CD4-positive, CD25-positive, alpha-beta regulatory T cell (primary cell): ENCODE measurements at places on chromosomes 7 and 10. TPM values are rescaled to one million over a fixed set of nuclear protein-coding genes. Genes with fewer than 3 reads are reported as not detected.
A peak's percentile ranks its signal among the peaks of the same experiment; 100 is the strongest.

The PPIA gene
- 670 TPM for total RNA-seq

The ANKRD61 gene
- not detected for total RNA-seq

The GOLGA7B gene
- total RNA-seq = 14.1 TPM

The GPR37 gene
- not detected for total RNA-seq

The PAPOLB gene
- not detected for total RNA-seq

The TPST1 gene
- total RNA-seq = 1.2 TPM

The BAMBI gene
- total RNA-seq = 1.2 TPM

The TRAPPC14 gene
- total RNA-seq = 54.6 TPM

DNA sequence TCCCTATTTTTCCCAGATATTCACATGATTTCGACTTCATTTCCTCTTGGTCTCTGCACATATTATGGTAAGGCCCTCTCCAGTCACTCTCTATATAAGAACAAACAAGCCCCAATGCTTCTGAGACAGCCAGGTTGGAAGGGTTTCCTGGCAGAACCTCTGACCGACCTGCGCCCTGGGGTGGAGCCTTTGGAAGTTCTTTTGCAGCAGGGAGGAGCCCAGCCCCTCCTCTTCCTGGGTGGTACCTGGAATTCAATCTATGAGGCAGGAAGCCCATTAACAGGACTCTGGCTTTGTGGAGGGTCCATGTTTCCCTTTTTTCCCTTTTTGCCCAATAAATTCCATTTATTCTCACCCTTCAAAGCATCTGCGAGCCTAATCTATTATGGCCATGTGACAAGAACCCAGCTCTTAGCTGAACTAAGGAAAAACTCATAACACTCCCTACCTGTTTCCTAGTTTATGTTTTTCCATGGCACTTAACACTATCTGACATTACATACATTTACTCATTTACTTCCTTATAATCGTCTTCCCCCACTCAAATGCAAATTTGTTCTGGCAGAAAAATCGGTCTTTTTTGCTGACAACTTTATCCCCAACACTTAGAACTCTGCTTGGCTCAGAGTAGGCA, 92.5 kb upstream of the FRMD4A start:
- no peaks in the 10 kb centered on the region for H3K4me1 ChIP-seq
- no peak for DNase-seq
- H3K27me3 ChIP-seq = peaks cover 22% of the 10 kb centered on the region
- H3K4me3 ChIP-seq = no peak overlapping the region
- no peak overlapping the region for H3K27ac ChIP-seq
- no peaks in the 10 kb centered on the region for H3K36me3 ChIP-seq

- no peak overlapping the region for H3K4me3 ChIP-seq
- H3K27ac ChIP-seq = peak overlapping the region; percentile 61
- peaks cover 18% of the 10 kb centered on the region for H3K4me1 ChIP-seq
- DNase-seq = no peak
- no peaks in the 10 kb centered on the region for H3K36me3 ChIP-seq
Measured at GRCh38 chr7:1418505-1419309, 40.6 kb downstream of the MICALL2 start.

GRCh38 chr7:142438923-142439515, 181.2 kb upstream of the PRSS58 start:
- H3K4me3 ChIP-seq = no peak overlapping the region
- no peak for DNase-seq
- no peaks in the 10 kb centered on the region for H3K27me3 ChIP-seq
- peaks cover 26% of the 10 kb centered on the region for H3K4me1 ChIP-seq

- DNase-seq = no peak
- no peaks in the 10 kb centered on the region for H3K4me1 ChIP-seq
- H3K27me3 ChIP-seq = peaks cover 13% of the 10 kb centered on the region
Measured at GRCh38 chr10:100647928-100648327, 97.5 kb upstream of the PAX2 start.

DNA sequence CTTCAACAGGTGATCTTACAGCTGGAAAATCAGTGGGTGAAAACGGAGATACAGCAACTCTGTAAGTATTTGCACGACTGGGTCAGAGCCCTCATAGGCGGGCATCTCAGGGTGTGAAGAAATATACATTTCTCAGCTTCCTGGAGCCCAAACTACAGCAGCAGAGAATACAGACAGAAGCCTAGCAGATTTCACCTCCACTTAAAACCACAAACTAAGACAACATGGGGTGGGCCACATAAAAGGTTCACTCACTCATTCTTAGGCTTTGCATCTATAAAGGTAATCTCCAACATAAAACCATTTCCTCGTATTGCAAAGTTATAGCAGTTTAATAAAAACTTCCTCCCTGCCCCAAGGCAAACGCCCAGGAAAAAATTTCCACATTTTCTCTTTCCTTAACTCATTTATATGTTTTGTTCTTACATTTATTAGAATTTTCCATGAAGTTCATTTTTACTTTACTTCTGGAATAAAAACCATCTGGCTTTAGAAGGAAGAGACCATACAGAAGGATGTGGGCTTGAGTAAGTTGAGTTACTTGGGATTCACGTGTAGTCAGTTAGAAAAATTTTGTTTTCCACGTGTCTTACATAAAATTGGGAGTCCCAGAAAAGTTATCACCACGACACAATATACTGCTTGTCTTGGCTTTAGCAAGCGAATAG, 327.1 kb downstream of the FRMD4A start:
- H3K36me3 ChIP-seq = no peaks in the 10 kb centered on the region
- H3K4me1 ChIP-seq = peaks cover 11% of the 10 kb centered on the region
- DNase-seq = peak; percentile 39

GRCh38 chr7:90384433-90384832, 18.8 kb upstream of the CLDN12 start:
- no peaks in the 10 kb centered on the region for H3K4me1 ChIP-seq
- H3K27me3 ChIP-seq = no peaks in the 10 kb centered on the region
- H3K27ac ChIP-seq = no peak overlapping the region
- DNase-seq = no peak

DNA sequence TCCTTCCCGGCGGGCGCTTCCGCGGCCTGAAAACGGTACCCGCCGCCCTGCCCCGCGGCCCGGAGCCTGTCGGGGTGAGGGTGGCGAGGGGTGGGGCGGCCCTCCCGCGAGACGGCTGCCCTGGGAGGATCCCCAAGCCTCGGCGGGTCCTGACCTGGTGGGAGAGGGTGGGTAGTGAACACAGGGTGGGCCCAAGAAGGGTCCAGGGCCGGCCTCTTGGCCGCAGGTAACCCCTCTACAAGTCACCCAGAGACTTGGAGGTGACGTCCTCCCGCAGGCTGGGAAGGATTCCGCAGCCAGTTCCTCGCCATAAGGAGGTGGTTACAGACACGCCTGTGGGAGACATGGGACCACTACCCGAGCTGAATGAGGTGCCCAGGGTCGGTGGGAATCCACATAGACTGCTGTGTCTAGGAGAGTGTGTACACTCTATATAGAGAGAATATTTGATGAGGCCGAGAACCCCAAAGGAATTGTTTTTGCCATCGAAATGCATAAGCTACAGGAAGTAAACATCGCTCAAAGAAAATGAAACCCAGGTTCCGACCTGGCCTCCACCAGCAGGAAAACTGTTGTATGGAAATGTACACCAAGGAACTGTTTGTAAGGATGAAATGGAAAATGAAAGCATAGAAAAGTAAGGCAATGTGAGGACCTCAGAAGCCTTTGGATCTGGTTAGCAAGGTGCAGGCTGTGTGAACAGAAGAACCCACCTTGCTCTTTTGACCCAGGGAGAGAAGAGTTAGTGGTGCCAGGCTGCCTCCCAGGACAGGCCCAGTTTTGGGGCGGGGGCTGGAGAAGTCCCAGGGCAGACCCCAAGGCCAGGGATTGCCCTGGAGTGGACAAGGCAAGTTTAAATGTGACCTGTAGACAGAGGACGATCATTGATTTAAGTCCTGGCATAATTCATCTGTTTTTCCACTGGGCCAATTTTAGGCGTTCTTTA, 659 bp downstream of the OPTN start:
- peak overlapping the region; percentile 90 for H3K4me3 ChIP-seq
- no peaks in the 10 kb centered on the region for H3K27me3 ChIP-seq
- peaks cover 51% of the 10 kb centered on the region for H3K4me1 ChIP-seq
- H3K27ac ChIP-seq = peak overlapping the region; percentile 95

GRCh38 chr10:11934262-11934661, 108.3 kb downstream of the UPF2 start:
- DNase-seq = no peak
- H3K36me3 ChIP-seq = peaks cover 68% of the 10 kb centered on the region
- no peaks in the 10 kb centered on the region for H3K27me3 ChIP-seq
- no peak overlapping the region for H3K27ac ChIP-seq

DNA sequence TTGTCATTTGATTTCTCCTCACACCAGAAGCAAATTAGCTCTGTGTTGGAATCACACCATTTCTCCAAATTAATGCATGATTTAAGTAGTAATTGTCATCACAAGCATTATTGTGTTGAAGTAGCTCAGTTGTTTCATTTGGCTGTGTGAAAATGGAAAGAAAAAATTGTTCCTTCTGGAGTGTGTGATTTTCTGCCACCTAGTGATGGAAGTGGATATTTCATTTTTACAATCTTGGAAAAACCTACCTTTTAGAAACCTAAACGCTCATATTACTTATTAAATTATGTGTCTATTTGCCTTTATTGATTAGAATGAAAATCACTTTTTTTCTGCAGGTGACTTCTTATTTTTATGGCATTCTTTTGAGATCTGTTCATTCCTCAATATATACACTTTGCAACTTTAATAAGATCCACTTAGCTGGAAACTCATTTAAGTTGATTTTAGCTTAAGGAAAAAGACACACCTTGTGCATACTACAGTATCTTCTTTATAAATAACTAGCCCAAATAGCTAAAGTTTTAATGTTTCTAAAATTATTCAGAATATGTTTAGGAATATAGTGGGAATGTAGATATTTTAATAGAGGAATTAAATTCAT, 50.0 kb downstream of the SRI start:
- H3K27me3 ChIP-seq = no peaks in the 10 kb centered on the region
- DNase-seq = no peak
- H3K4me1 ChIP-seq = no peaks in the 10 kb centered on the region
- no peak overlapping the region for H3K27ac ChIP-seq
- H3K36me3 ChIP-seq = no peaks in the 10 kb centered on the region
- H3K4me3 ChIP-seq = no peak overlapping the region

DNA sequence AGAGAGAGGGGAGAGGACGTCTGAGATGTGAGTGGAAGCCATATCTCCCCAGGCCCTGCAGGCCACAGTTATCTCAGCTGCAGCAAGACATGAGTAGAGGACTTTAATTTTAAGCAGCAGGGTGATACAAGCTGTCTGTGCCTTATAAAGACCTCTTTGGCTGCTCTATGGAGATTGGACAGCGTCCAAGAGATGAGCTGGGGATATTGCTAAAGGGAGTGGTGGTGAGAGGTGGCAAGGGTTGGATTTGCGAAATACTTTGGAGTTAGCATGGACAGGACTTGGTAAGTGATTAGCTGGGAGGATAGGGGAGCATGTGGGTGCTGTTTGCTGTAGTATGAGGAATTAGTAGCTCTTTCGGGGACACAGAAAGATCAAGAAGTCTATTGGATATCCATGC, 191.8 kb downstream of the CACNB2 start:
- no peak overlapping the region for H3K27ac ChIP-seq
- H3K4me1 ChIP-seq = no peaks in the 10 kb centered on the region
- no peak overlapping the region for H3K4me3 ChIP-seq
- H3K27me3 ChIP-seq = no peaks in the 10 kb centered on the region
- no peak for DNase-seq
- no peaks in the 10 kb centered on the region for H3K36me3 ChIP-seq

DNA sequence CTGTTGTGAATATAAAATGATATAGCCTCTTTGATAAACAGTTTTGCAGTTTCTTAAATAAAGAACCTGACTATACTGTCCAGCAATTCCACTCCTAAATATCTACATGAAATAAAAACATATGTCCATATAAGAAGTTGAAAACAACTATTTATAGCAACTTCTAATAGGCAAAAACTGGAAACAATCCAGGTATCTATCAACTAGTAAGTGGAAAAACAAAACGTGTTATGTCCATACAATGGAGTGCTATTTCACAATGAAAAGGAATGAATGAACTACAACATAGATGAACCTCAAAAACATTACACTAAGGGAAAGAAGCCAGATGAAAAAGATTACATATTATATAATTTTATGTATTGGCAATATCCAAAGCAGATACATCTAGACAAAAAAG, 268.9 kb downstream of the CSTF2T start:
- no peak for DNase-seq
- H3K4me1 ChIP-seq = no peaks in the 10 kb centered on the region
- H3K27ac ChIP-seq = no peak overlapping the region
- H3K27me3 ChIP-seq = no peaks in the 10 kb centered on the region
- no peak overlapping the region for H3K4me3 ChIP-seq
- H3K36me3 ChIP-seq = no peaks in the 10 kb centered on the region

DNA sequence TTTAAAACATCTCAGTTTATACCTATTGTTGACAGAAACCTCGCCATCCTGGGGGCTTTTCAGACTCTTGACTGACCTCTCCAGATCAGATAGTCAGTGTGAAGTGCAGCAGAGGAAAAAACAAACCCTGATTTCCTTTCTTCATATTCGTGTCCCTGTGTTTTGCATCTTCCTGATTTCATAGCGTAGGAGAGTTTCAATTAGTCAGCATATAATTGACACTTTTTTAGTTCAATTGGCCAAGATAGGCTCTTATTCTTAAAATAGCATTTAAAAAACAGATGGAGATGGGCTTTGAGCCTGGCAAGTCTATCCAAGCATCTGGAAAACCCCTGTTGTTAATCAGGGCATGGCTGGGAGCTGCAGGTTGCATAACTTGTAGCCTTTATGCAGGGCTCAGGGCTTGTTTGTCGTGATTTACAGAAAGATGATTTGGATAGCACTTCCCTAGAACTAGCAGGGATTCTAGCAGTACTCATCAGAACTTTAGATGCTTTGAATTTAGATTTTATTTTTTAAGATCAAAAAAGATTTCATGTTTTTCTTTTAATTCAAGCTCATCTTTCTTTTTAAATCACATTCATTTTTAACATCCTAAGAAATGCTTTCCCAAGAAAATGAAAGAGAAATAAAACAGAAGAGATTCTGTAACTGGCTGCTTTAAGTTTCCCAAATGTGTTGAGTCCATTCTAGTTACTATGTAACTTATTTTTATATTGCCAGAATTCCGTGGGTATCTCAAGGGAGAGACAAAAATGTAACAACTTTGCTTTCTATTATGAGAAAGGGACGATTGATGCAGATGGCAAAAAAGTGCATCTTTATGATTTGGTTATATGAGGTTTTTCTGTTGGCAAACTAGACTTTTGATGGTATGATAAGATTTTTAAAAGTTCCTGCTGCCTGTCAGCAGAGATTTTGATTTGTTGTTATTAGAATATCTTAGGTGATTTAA, 270.8 kb upstream of the FZD8 start:
- H3K36me3 ChIP-seq = no peaks in the 10 kb centered on the region
- no peak overlapping the region for H3K4me3 ChIP-seq
- no peak for DNase-seq
- no peaks in the 10 kb centered on the region for H3K27me3 ChIP-seq

- no peaks in the 10 kb centered on the region for H3K27me3 ChIP-seq
- no peak overlapping the region for H3K27ac ChIP-seq
- no peak for DNase-seq
- no peak overlapping the region for H3K4me3 ChIP-seq
Measured at GRCh38 chr7:55514546-55515265, 57.6 kb downstream of the VOPP1 start.
